ENCODE measurements at places on chromosomes 5 and 9.

DNA sequence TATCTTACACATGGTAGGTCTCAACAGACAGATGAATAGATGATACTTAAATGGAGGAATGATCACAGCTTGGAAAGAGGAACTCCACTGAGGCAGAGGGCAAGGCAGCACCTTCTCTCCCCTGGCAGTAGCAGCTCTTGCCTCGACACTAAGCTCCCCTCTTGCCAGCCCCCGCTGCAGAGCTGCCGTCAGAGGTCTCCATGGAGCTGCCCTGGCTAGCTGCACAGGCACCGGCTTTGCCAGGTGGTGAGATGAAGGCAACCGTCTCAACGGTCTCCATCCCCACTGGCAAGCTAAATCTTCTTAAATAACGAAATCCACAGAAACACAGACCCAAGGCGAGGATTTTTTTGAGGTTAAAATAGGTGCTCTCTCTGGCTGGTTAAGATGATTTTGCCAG, 81.2 kb downstream of the CRB2 start:
- no peak for DNase-seq
- H3K27me3 ChIP-seq: no peaks in the 10 kb centered on the region
- no peak overlapping the region for H3K4me3 ChIP-seq

- DNase-seq: no peak
- H3K4me1 ChIP-seq: peaks cover 2% of the 10 kb centered on the region
- no peaks in the 10 kb centered on the region for H3K36me3 ChIP-seq
- H3K27ac ChIP-seq: no peak overlapping the region
- H3K4me3 ChIP-seq: no peak overlapping the region
These were observed 86.8 kb downstream of the NSUN2 start for GRCh38 chr5:6545770-6546690.

DNA sequence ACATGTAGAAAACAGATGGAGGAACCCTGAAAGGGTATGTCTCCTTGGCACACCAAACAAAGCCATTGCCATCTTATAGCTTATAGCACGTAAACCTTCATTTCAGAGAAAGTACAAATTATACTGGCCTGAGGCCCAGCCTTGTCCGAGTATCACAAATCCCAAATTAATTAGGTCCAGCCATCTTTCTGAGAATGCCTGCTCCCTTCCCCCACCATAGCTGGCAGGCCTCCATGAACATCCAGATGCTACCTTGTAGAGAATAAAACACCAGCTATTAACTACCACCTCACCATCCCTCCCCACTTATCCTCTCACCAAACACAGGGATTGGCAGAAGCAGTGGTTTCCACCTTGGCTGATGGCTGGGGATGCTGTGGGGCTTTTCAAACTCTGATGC, 224.0 kb downstream of the SPOCK1 start:
- no peak for DNase-seq
- no peak overlapping the region for H3K27ac ChIP-seq
- H3K4me3 ChIP-seq: no peak overlapping the region
- no peaks in the 10 kb centered on the region for H3K36me3 ChIP-seq

DNA sequence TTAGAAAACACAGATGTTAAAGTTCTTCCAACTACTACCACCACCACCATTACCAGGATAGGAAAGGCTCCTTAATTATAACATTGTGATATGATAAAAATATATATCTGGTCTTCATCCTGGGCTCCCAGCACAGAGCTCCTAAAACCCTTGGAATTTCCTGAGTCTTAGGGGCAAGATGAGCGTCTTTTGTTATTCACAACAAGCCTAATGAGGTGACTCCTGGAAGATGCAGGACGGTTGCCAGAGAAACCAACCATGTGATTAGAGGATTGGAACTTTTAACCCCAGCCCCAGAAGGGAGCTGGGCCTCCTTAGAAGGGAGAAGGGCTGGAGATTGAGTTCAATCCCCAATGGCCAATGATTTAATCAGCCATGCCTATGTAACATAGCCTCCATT, 148.0 kb upstream of the ADRA1B start:
- peaks cover 20% of the 10 kb centered on the region for H3K27me3 ChIP-seq
- no peak for DNase-seq

DNA sequence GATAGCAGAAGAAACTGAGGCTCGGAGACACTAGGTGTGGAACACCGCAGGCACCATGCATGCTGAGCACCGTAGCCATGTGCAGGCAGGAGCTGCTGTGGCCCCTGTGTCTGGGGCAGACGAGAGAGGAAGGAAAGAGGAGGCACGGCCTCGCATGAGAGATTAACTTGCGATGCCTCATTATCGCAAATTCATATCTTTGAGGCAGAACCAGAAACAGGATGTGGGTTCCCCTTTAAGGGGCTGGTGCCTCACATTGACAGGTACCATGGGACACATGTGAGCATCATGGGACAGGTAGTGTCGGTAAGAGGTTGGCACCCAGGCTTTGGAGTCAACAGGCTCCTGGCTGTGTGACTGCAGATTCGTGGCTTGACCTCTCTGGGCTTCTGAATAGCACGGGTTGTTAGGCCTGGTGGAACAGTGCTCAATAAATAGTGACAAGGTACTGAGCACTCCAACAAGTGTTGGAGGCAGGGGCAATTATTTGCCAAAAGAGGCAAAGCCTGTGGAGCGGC, 40.8 kb downstream of the NAIF1 start:
- H3K4me3 ChIP-seq: peak overlapping the region; percentile 74
- DNase-seq: peak; percentile 94
- H3K36me3 ChIP-seq: peaks cover 5% of the 10 kb centered on the region
- peaks cover 84% of the 10 kb centered on the region for H3K4me1 ChIP-seq
- H3K27ac ChIP-seq: peak overlapping the region; percentile 98

DNA sequence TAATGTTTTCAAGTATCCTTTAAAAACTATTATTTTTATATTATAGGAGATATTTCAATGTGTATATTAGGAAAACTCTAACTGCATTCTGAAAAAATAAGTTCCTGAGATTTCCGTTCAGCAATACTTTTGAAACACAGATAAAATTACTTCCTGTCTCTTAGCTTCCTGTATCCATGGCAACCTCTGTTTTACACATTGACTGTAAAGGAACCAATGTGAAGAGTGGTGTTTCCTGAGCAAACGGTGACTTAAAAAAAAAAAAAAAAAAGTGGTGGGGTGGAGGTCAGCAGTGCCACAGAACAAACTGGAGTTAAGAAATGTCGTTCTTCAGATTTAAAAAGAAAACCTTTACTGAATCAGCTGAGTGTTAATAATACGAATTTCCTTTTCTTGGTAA, at the start of gene LRRC70:
TSS of gene LRRC70 (plus strand) at position 280 of the 400 bp plus-strand sequence. CDS start 620 bp downstream, outside the sequence.
- H3K27ac ChIP-seq: peak within 1 kb of the TSS; percentile 56
- H3K36me3 ChIP-seq: peaks cover 14% of the 10 kb centered on the region
- peak within 1 kb of the TSS; percentile 58 for H3K4me3 ChIP-seq
- no peaks in the 10 kb centered on the region for H3K27me3 ChIP-seq
- DNase-seq: peak; percentile 83
- H3K4me1 ChIP-seq: peaks cover 21% of the 10 kb centered on the region

DNA sequence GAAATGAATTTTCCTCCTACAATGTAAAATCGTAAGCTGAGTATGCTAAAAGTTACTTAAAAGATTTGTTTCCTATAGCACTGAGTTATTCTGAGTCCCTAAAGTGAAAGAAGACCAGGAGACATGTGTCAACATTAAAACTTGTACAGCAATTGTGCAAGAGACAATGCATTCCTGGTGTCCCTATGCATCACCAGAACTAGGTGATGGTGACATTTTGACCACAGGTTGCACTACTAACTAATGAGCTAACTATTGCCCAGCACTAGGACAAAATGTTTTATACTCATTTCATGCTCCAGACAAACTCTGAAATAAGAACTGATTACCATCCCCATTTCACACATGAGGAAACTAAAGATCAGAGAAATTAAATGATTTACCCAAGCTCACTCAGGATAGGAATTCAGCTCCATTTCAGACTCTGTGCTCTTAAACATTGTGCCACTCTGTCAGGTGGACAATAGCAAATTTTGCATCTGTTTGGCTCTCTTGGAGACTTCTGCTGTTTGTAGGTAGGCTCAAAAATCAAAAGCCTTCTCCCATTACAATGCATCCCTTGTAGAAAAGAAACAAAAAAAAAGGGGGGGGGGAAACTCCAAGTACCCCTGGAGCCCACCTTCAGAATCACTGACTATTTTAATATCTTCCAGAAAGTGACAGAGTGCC, 269.2 kb downstream of the ACTL7B start:
- DNase-seq: no peak
- no peak overlapping the region for H3K4me3 ChIP-seq
- no peaks in the 10 kb centered on the region for H3K27me3 ChIP-seq
- H3K27ac ChIP-seq: no peak overlapping the region
- H3K36me3 ChIP-seq: no peaks in the 10 kb centered on the region

GRCh38 chr5:60149081-60149480, 255.6 kb upstream of the PDE4D start:
- no peaks in the 10 kb centered on the region for H3K36me3 ChIP-seq
- no peaks in the 10 kb centered on the region for H3K4me1 ChIP-seq
- no peak overlapping the region for H3K4me3 ChIP-seq
- H3K27ac ChIP-seq: no peak overlapping the region
- DNase-seq: no peak

GRCh38 chr5:133996683-133997252, 8.0 kb downstream of the VDAC1 start:
- H3K4me1 ChIP-seq: peaks cover 47% of the 10 kb centered on the region
- peaks cover 32% of the 10 kb centered on the region for H3K36me3 ChIP-seq
- no peak overlapping the region for H3K27ac ChIP-seq
- H3K27me3 ChIP-seq: no peaks in the 10 kb centered on the region
- no peak overlapping the region for H3K4me3 ChIP-seq
- DNase-seq: peak; percentile 72

DNA sequence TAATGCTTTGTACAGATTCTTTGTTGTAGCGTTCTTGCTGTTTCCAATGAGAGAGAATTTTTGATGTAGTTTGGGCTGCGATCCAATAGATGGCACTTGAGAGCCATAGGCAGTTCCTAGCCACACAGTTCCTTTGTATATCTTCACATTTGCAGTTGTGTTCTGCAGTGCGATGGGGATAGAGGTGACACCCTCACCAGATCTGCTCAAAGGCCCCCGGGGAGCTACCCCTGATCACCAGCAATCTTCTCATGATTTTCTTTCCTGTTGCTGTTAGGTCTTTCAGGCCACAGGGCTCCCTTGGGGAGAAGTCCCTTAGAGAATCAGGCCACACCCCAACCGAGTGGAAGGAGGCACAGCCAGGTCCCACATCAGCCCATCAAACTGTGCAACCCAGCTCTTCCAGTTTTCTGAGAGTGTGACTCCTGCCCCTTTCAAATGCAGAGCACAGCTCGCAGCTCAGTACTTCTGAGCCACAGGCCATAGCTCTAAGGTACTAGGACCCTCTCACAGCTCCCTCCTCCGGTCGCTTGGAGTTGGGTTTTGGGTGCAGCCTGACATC, 353.7 kb downstream of the SLCO4C1 start:
- H3K4me3 ChIP-seq: no peak overlapping the region
- no peaks in the 10 kb centered on the region for H3K27me3 ChIP-seq
- peak; percentile 63 for DNase-seq
- no peak overlapping the region for H3K27ac ChIP-seq
- H3K36me3 ChIP-seq: no peaks in the 10 kb centered on the region

DNA sequence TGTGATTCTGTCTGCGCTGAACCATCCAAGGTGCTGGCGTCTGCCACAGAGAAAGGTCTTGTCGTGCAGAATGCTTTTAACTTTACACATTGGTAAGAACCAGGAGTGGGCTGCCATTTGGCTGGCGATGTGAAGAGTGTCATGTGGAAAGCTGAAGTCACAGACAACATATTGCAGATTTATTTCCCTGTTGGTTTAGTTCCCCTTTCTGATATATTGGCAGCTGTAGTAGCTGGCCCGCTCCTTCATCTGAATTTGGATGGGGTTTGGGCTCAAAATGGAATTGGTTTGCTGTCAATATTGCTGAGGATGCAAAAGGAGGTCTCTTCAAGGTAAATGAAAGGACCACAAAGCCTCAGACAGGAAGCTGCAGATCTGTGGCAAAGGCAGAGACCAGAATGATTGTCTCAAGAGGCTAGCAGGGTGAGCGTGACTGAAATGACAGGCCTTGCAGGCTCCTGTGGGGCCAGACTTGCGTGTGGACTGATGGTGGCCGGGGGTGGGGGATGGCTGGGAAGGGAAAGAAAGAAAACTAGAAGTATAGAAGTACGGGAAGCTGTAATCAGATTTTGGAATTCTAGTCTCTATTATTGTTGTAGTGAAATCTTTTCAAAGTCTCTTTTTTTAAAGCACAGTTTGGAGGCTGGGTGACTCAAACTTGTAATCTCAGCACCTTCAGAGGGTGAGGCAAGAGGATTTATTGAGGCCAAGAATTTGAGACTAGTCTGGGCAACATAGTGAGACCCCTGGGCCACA, 25.1 kb upstream of the CD180 start:
- peak overlapping the region; percentile 90 for H3K27ac ChIP-seq
- peaks cover 52% of the 10 kb centered on the region for H3K4me1 ChIP-seq

DNA sequence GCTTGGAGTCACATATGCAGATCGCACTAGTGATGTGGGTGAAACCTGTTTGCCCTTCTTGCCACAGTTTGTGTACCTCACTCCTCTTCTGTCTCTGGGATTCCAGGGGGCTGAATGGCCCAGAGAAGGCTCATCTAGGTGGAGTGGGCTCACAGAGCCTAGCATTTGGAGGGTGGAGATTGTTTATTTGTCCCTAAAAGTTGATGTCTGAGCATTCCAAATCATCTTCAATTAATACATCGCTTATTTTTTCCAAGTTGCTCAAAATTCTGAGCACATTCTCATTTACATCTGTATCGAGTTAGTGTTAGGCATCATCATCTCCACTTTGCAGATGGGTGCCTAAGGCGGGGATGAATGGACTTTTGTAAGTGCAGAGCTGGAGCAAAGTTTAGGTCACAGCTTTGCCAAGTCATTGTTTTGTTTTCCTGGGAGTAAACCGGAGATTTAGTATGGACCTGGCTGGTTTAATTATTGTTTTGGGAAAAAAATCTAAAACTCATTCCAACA, 2.0 kb downstream of the ABL1 start:
- H3K36me3 ChIP-seq: no peaks in the 10 kb centered on the region
- H3K27me3 ChIP-seq: peaks cover 8% of the 10 kb centered on the region
- peak overlapping the region; percentile 35 for H3K4me3 ChIP-seq
- H3K4me1 ChIP-seq: peaks cover 15% of the 10 kb centered on the region
- H3K27ac ChIP-seq: no peak overlapping the region
- no peak for DNase-seq

- no peak overlapping the region for H3K4me3 ChIP-seq
- H3K27me3 ChIP-seq: peaks cover 6% of the 10 kb centered on the region
- peak; percentile 68 for DNase-seq
- H3K36me3 ChIP-seq: no peaks in the 10 kb centered on the region
- H3K27ac ChIP-seq: no peak overlapping the region
These were observed 21.0 kb upstream of the ALDH1B1 start for GRCh38 chr9:38371495-38371894.
